ENCODE measurements at places on chromosomes 12 and 14.

DNA sequence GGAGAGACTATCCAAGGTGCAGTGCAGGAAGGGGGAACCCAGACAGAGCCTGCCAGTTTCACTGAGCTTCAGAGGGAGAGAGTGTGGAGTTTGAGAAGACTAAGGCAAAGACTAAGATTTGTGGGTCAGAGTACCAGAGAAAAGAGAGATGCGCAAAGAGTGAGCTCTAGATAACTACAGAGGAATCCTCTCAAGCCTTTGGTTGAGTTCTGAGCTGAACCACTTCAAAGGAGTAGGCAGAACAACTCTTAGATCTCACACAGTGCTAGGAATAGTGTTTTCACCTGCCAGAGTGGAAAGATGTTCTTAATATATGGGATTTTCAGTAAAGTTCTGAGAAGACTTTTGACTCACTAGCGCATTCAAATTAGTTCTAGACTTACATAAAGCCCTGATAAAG lies 10.7 kb upstream of the M6PR start:
- no peaks in the 10 kb centered on the region for H3K4me1 ChIP-seq
- no peak overlapping the region for H3K27ac ChIP-seq
- H3K36me3 ChIP-seq, result peaks cover 10% of the 10 kb centered on the region

DNA sequence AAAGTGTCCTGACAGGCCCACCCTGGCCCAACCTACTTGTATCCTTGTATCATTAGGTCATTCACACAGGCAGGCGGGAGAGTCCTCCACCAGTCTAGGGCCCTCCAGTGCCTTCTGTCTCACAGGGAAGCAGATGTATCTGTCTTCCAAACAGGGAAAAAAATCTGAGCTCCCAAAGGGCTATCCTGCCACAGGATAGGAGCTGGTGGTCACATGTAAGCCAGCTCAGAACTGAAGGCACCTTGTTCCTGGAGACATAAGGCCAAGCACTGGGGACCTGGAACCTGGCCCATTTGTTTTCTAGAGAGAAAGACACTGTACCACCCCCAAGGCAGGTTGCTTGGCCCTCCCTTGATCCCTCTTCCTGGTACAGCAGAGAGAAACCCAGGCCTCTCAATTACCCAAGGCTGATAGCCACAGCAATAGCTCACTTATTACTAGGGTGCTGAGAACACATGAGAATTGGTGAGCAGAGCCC lies 19.4 kb upstream of the PLEKHH1 start:
- H3K4me3 ChIP-seq, result no peak overlapping the region
- H3K36me3 ChIP-seq, result no peaks in the 10 kb centered on the region
- peaks cover 16% of the 10 kb centered on the region for H3K4me1 ChIP-seq
- no peak for DNase-seq
- H3K27ac ChIP-seq, result no peak overlapping the region
- H3K27me3 ChIP-seq, result peaks cover 74% of the 10 kb centered on the region

- no peaks in the 10 kb centered on the region for H3K4me1 ChIP-seq
- no peak for DNase-seq
- no peaks in the 10 kb centered on the region for H3K27me3 ChIP-seq
- no peak overlapping the region for H3K4me3 ChIP-seq
- H3K36me3 ChIP-seq, result no peaks in the 10 kb centered on the region
- H3K27ac ChIP-seq, result no peak overlapping the region
Observed at GRCh38 chr12:43329375-43329774, 222.6 kb downstream of the ADAMTS20 start.

DNA sequence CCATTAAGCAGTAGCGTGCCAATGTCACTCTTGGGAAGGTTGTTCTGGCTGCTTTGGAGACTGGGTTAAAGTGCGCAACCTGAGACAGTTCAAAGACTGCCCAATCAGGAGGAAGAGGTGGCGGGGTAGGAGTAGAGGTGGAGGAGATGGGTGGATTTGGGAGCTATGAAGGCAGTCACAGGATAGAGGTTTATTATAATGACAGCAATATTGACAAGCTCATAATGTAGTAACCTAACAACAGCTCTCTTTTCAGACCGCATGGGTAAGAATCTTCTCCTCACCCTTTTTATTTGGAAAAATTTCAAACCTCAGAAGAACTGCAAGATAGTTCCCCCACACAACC lies 5.3 kb upstream of the PSMD9 start:
- H3K4me3 ChIP-seq, result no peak overlapping the region
- DNase-seq, result no peak
- H3K27me3 ChIP-seq, result no peaks in the 10 kb centered on the region
- peaks cover 12% of the 10 kb centered on the region for H3K4me1 ChIP-seq

GRCh38 chr14:26597071-26597588 lies 703 bp downstream of the NOVA1 start:
- H3K27me3 ChIP-seq, result no peaks in the 10 kb centered on the region
- no peaks in the 10 kb centered on the region for H3K4me1 ChIP-seq
- H3K36me3 ChIP-seq, result no peaks in the 10 kb centered on the region
- no peak overlapping the region for H3K27ac ChIP-seq
- no peak overlapping the region for H3K4me3 ChIP-seq

DNA sequence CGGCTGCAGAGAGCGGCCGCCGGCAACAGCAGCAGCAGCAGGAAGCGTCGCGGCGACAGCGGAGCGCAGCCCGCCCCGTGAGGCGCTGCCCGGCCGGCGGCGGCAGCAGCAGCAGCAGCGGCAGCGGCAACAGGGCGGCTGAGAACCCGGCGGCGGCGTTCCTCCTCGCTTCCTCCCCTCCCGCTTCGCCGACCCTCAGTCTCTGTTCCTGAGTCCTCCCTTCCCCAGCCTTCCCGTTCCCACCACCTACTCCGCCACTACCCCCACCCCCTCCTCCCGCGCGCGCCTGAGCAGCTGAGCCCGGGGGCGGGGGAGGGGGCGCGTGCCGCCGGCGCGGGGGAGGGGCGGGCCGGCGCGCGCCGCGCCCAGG lies 310 bp downstream of the BICDL1 start:
- DNase-seq, result no peak
- H3K27ac ChIP-seq, result peak overlapping the region; percentile 32
- H3K27me3 ChIP-seq, result peaks cover 26% of the 10 kb centered on the region
- H3K36me3 ChIP-seq, result no peaks in the 10 kb centered on the region
- peak overlapping the region; percentile 32 for H3K4me3 ChIP-seq

GRCh38 chr14:53848854-53849253 lies 107.8 kb downstream of the BMP4 start:
- H3K27me3 ChIP-seq, result no peaks in the 10 kb centered on the region
- H3K36me3 ChIP-seq, result no peaks in the 10 kb centered on the region
- no peak overlapping the region for H3K27ac ChIP-seq

DNA sequence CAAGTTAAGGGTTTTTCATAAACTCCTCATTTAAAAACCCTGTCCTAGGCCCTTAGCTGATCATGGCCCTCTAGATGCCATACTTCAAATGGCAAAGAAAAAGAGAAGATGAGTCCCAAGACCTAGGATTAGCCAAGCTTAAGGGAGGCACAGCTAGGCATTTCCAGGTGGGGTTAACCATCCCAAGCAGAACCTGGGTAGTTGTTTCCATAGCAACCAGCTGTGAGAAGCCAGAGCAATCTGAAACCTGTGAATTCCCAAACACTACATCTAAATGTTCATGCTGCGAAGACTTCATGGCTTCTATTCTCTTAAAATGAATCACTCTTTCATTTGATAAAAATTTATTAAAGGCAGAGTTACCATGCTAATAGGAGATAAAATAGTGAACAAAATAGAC lies 372.9 kb downstream of the C12orf50 start:
- no peaks in the 10 kb centered on the region for H3K36me3 ChIP-seq
- H3K27me3 ChIP-seq, result no peaks in the 10 kb centered on the region
- no peak for DNase-seq
- no peak overlapping the region for H3K27ac ChIP-seq
- H3K4me1 ChIP-seq, result no peaks in the 10 kb centered on the region
- no peak overlapping the region for H3K4me3 ChIP-seq

GRCh38 chr12:132925597-132926414 lies 30.3 kb downstream of the ZNF605 start:
- H3K27ac ChIP-seq, result no peak overlapping the region
- DNase-seq, result no peak
- no peaks in the 10 kb centered on the region for H3K27me3 ChIP-seq
- H3K36me3 ChIP-seq, result peaks cover 19% of the 10 kb centered on the region
- no peaks in the 10 kb centered on the region for H3K4me1 ChIP-seq

GRCh38 chr14:45698462-45699134 lies 445.6 kb upstream of the MIS18BP1 start:
- H3K27ac ChIP-seq, result no peak overlapping the region
- H3K4me1 ChIP-seq, result no peaks in the 10 kb centered on the region
- no peaks in the 10 kb centered on the region for H3K27me3 ChIP-seq

DNA sequence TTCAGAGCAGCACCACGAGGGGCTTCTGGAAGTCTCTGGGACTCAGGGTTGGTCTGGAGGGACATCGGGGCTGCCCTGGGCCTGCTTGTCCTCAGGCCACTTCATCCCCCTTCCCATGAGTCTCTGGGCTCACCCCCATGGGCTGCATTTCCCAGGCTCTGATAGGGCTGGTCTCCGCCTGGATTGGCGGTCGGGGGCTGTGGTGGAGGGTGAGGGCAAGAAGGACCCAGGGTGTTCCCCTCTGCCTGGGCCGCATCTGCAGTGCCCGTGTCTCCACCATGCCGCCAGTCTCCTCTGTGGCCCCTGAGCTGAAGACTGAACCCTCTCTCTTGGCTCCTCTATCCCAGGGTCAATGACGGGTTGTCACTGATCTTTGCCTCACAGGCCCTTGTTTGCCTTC lies 242.1 kb downstream of the ADGRD1 start:
- H3K4me1 ChIP-seq, result no peaks in the 10 kb centered on the region
- DNase-seq, result no peak
- no peaks in the 10 kb centered on the region for H3K36me3 ChIP-seq
- no peaks in the 10 kb centered on the region for H3K27me3 ChIP-seq

DNA sequence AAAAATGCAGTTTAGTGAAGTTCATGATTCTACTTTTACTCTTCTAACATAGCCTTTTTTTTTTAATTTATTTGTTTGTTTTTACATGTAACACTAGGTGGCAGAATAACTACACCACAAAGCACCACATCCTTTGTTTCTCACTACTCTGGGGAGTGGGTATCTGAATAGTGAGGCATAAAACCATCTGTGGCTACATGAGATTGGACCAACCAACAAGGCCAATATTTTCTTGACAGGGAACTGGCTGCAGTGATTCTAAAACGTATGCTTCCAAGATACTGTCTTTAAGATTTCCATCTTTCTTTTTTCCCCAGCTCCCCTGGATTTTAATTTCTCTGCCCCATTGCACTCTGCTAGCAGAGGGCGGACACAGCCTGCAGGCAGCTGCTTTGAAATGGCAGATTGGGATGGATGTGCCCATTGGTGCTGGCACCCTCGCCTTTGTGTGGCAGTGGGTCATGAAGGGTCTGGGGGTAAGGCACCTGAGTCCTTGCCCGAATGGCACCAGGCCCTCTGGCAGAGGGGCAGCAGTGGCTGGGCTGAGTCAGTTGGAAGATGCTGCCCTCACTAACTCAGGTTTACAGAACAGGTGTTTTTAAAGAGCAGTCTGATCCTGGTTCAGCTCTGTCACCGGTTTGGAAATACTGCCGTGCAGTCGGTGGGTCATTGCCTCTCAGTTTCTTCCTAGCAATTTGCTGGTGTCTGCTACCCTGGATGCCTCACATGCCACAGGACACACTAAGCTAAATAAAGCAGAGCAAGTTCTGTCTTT lies 429.1 kb downstream of the RAD51B start:
- H3K36me3 ChIP-seq, result no peaks in the 10 kb centered on the region
- peak; percentile 23 for DNase-seq
- H3K27ac ChIP-seq, result no peak overlapping the region
- H3K27me3 ChIP-seq, result no peaks in the 10 kb centered on the region
- no peaks in the 10 kb centered on the region for H3K4me1 ChIP-seq
- no peak overlapping the region for H3K4me3 ChIP-seq

GRCh38 chr14:93510056-93510455 lies 79.3 kb downstream of the UNC79 start:
- no peak overlapping the region for H3K27ac ChIP-seq
- H3K36me3 ChIP-seq, result no peaks in the 10 kb centered on the region

DNA sequence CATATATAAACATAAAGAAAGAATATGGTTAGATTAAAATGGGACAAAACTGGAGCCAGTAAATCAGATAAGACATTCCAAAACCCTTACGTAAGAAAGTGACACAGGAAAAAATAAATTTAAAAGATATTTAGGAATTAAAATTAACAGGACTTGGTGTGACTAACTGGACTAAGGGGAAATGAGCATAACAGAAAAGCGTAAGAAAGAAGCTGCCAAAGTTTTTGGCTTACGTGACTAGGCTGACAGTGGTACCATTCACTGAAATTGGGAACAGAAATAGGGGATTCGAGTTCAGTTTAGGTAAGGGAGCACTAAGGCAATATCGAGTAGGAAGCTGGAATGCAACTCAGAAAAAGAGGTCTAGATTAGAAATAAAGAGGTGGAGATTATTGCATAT lies 7.8 kb downstream of the CDK17 start:
- peaks cover 21% of the 10 kb centered on the region for H3K4me1 ChIP-seq
- H3K27me3 ChIP-seq, result no peaks in the 10 kb centered on the region
- H3K27ac ChIP-seq, result no peak overlapping the region
- H3K4me3 ChIP-seq, result no peak overlapping the region

DNA sequence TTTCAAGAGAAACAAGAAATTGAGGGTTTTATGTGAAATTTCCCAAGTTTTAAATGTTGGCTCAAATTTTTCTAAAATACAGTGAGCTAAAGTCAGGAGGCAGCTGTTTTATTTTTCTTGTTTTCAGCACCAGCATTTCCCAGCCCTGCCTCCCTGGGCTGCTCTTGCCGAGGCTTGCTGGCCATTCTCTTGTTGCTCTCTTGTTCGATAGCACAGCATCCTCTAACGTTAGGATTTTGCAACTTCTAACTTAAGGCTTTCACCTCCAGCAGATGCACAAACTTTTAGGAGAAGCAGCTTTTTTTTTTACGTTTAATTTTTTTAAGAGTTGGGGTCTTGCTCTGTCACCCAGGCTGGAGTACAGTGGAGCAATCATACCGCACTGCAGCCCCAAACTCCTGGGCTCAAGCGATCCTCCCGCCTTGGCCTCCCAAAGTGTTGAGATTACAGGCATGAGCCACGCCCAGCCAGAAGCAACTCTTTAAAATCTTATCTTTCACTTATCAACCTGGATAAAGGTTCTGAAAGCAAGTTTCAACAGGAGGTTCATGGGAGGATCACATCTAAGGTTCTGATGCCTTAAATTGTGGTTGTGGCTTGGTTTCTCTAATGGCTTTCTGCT lies 40.2 kb downstream of the B4GALNT3 start:
- peaks cover 22% of the 10 kb centered on the region for H3K27me3 ChIP-seq
- no peaks in the 10 kb centered on the region for H3K4me1 ChIP-seq
- no peak overlapping the region for H3K27ac ChIP-seq

GRCh38 chr12:10128687-10129086 lies 1.3 kb downstream of the CLEC7A start:
- H3K27ac ChIP-seq, result no peak overlapping the region
- peaks cover 24% of the 10 kb centered on the region for H3K27me3 ChIP-seq

- H3K27ac ChIP-seq, result no peak overlapping the region
- H3K36me3 ChIP-seq, result no peaks in the 10 kb centered on the region
- H3K4me3 ChIP-seq, result no peak overlapping the region
Observed at GRCh38 chr12:95966287-95966870, 23.2 kb downstream of the AMDHD1 start.

DNA sequence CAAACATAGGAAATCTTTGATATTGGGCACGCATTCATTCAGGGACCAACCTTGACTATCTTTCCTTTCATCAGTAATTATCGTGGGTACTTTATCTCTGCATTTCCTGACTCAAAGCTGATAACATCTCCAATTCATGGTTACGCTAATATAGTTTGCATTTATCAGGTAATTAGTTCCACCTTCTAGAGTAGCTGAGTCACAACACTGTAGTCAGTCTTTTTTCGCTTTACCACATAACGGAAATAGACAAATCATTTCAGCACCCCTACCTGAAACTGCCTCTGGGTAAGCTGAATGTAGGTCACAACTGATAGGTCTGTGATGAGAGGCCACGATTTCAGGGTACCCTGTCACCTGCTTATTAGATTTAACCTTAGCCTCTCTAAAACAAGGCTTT lies 36.7 kb upstream of the IL22 start:
- DNase-seq, result no peak
- peaks cover 7% of the 10 kb centered on the region for H3K4me1 ChIP-seq
- H3K4me3 ChIP-seq, result no peak overlapping the region
- no peak overlapping the region for H3K27ac ChIP-seq

Data from DND-41 (cell line).